ENCODE measurements at places on chromosomes 1 and 21. TPM values are rescaled to one million over a fixed set of nuclear protein-coding genes. Genes with fewer than 3 reads are reported as not detected.

Gene RXRG
- not detected for total RNA-seq

Gene LYPD8
- total RNA-seq, result not detected

DNA sequence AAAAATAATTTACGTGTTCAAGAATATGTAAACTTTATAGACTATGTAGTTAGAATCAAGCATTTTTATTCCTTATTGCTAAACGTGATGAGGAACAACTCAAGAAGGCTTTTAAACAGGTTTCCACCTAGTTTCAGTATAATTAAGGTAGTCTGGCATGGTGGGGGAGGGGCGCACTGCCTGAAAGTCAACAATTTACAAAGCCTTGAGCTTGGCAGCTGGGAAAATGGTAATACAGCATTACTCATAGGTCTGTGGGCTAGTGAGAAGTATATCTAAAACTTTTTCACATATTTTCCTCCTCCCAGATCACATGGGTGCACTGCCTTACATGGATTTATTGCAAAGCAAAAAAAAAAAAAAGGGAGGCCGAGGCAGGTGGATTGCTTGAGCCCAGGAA is 75.2 kb downstream of the EVI5 start:
- no peak overlapping the region for H3K4me3 ChIP-seq
- no peak overlapping the region for H3K27ac ChIP-seq
- no peaks in the 10 kb centered on the region for H3K36me3 ChIP-seq
- no peaks in the 10 kb centered on the region for H3K4me1 ChIP-seq
- DNase-seq, result no peak

DNA sequence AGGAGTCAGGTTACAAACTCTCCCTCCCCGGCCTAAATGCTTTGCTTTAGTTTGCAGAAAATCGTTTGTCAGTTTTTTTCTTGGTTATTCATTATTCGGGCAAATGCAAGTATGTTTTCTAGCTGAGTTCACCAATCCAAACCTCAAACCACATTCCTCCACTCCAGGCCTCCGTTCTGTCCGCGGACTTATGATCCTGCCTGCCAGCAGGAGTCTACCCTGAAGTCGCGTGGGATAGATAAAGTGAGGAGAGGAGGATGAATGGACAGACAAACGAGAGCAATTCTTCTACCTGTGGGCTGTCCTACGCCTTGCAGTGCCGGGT is 1.3 kb downstream of the ADAMTS1 start:
- H3K4me1 ChIP-seq, result peaks cover 49% of the 10 kb centered on the region
- DNase-seq, result no peak
- peaks cover 75% of the 10 kb centered on the region for H3K27me3 ChIP-seq
- peak overlapping the region; percentile 79 for H3K4me3 ChIP-seq
- no peak overlapping the region for H3K27ac ChIP-seq
- H3K36me3 ChIP-seq, result peaks cover 2% of the 10 kb centered on the region

- H3K36me3 ChIP-seq, result no peaks in the 10 kb centered on the region
- H3K4me3 ChIP-seq, result no peak overlapping the region
- no peak for DNase-seq
- H3K4me1 ChIP-seq, result peaks cover 10% of the 10 kb centered on the region
- H3K27me3 ChIP-seq, result no peaks in the 10 kb centered on the region
Measured at GRCh38 chr1:229197265-229197585, 73.7 kb upstream of the RAB4A start.

GRCh38 chr21:17002594-17003257 is 510.1 kb upstream of the CXADR start:
- no peak overlapping the region for H3K4me3 ChIP-seq
- no peak overlapping the region for H3K27ac ChIP-seq
- DNase-seq, result no peak
- H3K27me3 ChIP-seq, result no peaks in the 10 kb centered on the region

DNA sequence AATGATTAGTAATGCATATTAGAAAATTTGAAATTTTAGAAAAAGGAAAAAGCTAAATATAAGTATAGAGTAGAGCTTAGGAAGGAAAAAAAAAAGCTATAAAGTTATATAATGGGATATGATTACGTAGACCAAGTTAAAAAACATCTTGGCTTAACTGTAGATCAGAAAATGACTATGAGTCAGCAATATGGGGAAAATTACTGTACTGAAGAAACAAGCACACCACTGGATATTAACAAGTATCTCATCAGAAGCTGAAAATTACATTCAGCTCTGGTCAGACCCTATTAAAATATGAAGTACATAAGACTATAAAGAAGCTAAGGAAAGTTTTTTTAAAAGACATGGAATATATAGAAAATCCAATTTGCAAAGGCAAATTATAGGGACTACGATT is 19.5 kb downstream of the DNAJC8 start:
- H3K4me3 ChIP-seq, result no peak overlapping the region
- H3K27me3 ChIP-seq, result no peaks in the 10 kb centered on the region
- H3K36me3 ChIP-seq, result no peaks in the 10 kb centered on the region
- no peak for DNase-seq

DNA sequence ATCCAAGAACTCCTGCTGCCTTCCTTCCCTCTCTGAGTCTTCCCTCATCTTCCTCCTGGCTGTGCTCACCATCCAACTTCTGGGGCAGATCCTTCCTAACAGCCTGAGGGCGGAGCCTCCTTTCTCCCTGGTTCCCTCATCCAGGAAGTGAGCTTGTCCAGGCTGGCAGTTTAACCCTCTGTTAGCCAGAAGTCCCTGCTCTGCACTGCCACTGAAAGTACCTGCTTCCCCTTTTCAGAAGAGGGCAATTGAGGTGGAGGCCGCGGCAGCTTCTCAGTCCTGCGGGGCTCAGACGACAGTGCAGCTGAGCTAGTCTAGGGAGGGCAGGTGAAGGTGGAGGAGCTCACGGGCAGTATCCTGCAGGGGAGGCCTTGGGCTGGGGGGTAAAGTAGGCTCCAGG is 149.1 kb downstream of the FCRL5 start:
- no peak overlapping the region for H3K4me3 ChIP-seq
- no peak for DNase-seq
